ENCODE measurements at places on chromosomes 4 and X. TPM values are rescaled to one million over a fixed set of nuclear protein-coding genes. Genes with fewer than 3 reads are reported as not detected.

GRCh38 chrX:144798972-144799371 is 448.3 kb upstream of the SPANXN1 start:
- DNase-seq, result no peak

DNA sequence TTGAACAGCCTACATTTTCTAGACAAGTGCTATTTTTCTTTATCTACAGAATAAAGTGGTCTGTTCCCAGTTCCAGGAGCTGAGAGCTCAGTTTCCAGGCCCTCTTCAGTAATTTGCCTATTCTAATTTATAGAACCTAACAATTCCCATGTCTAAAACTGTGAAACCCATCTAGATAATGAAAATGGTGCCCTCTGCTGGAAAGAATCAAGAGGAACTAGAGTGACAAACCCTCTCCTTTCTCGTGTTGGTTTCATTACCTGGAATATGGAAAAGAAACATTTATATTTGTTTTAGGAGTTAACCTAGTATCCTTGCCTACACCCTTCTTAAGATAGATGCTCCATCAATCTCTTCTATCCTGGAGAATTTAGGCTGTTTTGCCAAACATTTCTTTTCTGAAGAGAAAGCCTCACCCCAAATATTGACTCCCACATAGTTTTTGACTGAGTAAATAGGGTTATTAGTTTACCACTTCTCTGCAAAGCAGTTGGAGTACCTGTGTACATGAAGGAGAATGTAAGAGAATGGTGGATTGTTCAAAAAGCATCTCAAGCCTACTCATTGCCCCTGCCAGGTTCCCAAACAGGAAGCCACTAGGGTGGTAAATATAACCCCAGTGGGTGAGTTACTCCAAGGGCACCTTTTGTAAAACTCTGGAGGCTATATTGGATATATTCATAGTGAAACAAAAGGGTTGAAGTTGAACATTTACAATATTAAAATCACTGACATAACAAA is 121.6 kb downstream of the RASL11B start:
- peak; percentile 68 for DNase-seq

DNA sequence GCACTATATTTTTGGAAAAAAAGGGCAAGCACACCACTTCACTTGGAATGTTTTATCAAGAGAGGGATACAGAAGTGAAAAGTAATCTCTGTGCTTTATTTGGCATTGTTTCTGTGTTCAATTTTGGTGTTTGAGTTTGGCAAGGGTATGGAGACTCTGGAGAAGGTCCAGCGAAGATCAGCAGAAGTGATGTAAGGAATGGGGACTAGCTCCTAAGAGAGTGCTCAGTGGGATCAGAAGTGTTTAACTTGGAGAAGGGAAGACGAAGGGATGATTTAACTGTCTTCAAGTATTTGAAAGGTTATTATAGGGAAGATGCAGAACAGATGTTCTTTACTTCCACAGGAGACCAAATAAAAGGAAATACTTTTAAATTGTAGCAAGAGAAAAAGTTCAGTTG is 74.3 kb downstream of the CFAP299 start:
- DNase-seq, result no peak

- no peak for DNase-seq
Observed at GRCh38 chr4:24917076-24917856, 4.4 kb upstream of the CCDC149 start.

GRCh38 chrX:2445662-2446623 is 54.8 kb downstream of the DHRSX start:
- DNase-seq, result no peak

DNA sequence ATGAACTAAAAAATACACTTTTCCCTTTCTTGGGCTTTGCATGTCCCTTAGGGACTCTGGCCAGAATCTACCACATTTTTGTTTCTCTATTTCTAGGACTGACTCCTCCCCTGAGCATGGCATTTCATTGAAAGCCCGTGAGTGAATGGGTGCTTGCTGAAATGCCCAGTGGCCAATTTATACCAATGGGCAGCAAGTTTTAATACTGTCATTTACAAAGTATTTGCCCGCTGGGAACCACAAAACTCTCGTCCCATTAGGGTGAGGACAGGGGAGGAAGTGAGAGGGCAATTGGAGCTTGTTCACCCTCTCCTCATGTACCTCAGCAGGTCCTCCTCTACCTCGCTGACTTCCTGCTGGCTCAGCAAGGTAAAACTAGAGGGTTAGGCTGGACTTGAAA is 1.1 kb downstream of the SRPX2 start:
- no peak for DNase-seq

DNA sequence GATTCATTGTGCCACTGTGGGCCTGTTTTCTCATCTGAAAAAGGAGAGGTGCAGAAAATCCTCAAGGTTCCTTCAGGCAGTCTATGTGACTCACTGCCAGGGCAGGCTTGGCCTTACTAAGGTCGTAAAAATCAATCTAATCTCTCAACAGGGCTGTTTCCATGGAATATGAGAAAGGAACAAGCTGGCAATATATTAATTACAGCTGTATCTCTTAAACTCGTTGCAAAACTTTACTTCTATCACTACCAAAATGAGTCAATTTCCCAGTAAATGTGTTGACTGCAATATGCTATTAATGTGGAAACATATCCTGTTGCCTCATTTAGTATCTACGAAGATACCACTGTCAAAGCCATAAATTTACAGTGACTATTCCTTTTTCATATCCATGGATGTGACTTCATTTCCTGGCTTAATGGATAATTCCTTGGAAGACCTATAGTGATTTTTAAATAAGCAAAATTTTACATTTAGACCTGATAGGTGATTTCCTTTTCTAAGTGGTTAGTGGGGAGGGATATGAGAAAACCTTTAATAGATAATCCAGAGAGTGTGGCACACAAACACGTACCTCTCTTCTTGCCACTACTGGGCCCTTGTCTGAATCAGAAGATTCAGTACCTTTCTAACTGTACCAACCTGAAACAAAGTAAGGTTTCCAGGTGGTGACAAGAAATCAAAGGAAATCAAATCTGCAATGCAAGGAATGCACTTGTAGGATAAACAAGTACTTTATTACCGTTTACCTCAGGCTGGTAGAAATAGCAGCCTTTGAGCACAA is 127.4 kb upstream of the FTHL17 start:
- no peak for DNase-seq

GRCh38 chr4:127558489-127559407 is 74.0 kb upstream of the INTU start:
- no peak for DNase-seq

- no peak for DNase-seq
Observed at GRCh38 chrX:56281789-56282188, 49.6 kb downstream of the KLF8 start.

DNA sequence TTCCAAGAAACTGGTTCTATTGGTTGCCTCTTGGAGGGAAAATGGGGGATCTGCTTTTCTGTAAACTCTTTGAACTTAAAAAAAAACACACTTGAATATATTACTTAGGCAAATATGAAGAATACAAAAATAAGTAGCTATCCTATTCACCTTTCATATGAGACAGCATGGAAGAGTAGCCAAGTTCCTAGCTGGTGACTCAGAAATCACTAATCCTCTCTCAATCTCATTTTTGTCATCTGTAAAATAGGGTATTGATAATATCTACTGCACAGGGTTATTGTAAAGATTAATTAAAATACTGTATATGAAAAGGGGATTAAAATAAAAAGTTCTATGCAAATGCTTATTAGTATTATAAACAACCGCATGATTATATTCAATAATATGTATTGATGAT is 12.7 kb downstream of the MGARP start:
- no peak for DNase-seq

- no peak for DNase-seq
Observed at GRCh38 chr4:5851637-5852301, 41.1 kb downstream of the CRMP1 start.

GRCh38 chr4:147833254-147833653 is 101.4 kb downstream of the ARHGAP10 start:
- DNase-seq, result no peak

DNA sequence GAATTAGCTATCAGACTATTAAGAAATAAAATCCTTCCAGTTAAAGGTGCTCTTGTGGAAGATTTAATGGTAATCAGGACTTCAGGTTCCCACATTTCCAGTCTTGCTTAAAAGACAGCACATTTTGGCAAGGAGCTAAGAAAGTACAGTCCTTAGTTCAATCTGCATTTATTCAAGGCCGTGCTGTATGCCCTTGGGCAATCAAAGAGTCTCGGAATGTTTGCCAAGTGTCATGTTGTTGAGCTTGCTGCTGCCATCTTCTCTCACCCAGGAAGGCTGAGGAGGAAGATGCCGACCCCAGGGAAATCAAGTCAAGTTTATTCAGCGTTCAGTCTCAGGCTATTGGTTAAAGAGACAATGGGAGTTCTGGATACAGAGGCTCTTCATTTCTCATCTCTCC is 388.1 kb upstream of the IGFBP7 start:
- DNase-seq, result no peak

DNA sequence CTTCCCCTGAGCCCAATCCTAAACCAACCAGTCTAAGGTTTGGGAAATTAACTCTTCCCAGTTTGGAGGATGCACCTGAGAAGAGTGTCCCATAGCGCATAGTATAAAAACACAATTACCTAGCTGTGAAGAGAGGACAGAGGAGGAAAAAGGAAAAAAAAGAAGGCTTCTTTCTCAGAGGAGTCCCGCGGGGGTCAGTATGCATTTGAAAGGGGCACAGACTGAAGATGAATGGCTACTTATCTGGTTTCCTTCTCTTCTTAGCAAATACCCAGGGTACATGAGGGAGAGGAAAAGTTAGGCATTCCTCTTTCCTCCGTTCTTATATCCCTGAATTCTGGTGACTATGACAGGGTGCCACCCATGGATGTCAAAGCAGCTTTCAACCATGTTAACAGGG is 96.9 kb downstream of the TMEM47 start:
- no peak for DNase-seq

GRCh38 chr4:5982156-5982973 is 35.9 kb downstream of the C4orf50 start:
- no peak for DNase-seq

Gene ADAMTS3
- total RNA-seq, result 0.30 TPM

Gene CSAG2
- total RNA-seq, result not detected

Gene GAGE1
- total RNA-seq, result not detected

Gene MBTPS2
- total RNA-seq, result 7.5 TPM

Gene MAGEB3
- not detected for total RNA-seq

Gene IL3RA
- 4.4 TPM for total RNA-seq

Gene SSX1
- not detected for total RNA-seq

Gene BMX
- 0.30 TPM for total RNA-seq

Gene UGT2B15
- total RNA-seq, result not detected

Data from natural killer cell (primary cell).